ENCODE measurements at places on chromosomes 6 and 20.

- DNase-seq = no peak
Measured at GRCh38 chr20:9330151-9330550, 184.2 kb upstream of the LAMP5 start.

DNA sequence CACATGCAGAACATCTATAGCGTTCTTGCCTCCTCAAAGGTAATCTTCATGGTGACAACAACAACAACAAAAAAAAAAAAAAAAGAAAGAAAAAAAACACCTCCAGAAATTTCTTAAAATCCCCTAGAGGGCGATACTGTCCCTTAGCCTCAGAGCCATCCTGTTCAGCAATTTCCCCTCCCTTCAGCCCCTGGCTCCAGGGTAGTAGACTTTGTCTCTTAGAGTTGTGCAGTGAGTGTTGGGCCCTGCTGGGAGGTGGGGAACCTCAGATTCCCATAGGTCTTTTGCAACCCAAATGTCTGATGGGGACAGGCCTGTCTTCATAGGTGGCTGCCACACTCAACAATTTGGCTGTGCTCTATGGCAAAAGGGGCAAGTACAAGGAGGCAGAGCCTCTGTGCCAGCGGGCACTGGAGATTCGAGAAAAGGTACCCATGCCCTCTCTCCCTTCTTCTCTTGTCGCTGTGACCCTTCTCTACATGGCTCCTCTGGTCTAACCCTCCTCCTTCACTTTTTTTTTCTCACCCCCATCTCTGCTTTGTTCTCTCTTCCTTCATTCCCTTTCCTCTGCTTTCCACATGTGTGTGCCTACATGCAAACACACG, 6.0 kb upstream of the PTK7 start:
- no peak for DNase-seq

- no peak for DNase-seq
Measured at GRCh38 chr20:36350439-36350838, 44.3 kb downstream of the DLGAP4 start.

GRCh38 chr6:54415517-54415916, 107.3 kb downstream of the TINAG start:
- no peak for DNase-seq

DNA sequence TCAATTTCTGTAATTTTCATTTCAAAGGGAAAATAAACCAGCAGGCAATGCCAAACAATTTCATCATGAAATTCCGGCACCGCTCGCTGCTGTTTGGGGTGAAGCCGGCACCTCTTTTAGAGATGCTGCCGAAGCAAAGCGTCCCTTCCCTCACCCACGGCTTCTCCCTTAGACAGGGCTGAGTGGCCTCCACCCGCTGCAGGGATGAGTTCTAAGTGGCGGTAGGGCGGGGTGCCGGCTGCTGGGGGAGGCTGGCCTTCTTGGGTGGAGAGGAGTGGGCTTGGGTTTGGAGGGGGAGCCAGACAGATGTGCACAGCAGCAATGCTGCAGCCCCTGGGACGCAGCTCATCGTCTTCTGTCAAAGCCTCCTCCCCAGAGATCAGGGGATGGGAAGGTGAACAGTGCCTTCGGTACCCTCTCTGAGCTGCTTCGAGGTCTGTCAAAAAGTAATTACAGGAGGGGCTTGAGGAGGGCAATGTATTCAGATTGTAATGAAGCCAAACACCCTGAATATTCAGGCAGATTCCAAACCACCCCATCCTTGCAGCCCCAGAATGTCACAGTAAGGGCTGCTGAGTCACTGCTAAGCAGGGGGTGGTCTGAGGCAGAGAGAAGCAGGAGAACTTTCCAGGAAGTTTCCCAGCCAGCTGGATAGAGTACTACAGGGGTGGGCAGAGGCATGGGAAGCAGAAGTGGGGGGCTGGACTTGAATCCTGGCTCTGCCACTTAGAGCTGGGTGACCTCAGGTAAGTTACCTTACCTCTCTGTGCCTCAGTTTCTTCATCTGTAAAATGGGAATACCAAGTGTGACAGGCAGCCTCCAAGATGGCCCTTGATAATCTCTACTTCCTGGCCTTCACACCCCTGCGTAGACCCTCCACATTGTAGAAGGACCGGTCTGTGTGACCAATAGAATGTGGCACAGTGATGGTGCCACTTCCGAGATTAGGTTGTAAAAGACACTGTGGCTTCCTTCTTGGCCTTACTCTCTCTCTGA, 96.6 kb downstream of the SULF2 start:
- no peak for DNase-seq

GRCh38 chr20:32116079-32116521, 6.6 kb downstream of the TM9SF4 start:
- no peak for DNase-seq

DNA sequence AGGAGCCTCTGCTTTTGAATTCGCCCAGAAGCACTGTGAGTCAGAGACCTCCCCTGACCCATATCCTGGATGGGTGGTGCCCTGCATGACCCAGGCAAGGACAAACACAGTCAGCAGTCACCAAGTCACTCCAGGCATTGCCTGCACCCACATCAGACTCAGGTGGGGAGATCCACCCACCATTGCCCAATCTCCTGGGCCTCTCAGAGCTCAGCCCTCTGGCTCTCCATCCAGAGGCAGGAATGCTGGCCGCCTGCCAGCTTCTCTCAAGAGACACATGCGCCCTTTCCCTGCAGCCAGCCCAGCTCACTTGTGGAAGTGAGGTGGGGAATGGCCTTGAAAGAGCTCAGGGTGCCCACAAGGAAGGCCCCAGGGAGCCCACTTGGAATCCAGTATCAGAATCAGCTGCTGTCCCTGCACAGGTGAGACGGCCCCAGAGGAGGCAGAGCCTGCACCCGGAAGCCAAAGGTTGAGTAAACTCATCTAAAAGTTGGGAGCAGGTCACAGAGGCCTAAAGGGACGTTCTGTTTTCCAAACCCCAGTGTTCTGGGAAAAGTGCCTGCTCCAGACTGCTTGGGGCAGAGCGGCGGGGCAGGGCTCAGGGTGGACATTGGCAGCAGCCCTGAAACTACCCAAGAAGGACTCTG, 129.8 kb downstream of the PREX1 start:
- DNase-seq = peak; percentile 46

DNA sequence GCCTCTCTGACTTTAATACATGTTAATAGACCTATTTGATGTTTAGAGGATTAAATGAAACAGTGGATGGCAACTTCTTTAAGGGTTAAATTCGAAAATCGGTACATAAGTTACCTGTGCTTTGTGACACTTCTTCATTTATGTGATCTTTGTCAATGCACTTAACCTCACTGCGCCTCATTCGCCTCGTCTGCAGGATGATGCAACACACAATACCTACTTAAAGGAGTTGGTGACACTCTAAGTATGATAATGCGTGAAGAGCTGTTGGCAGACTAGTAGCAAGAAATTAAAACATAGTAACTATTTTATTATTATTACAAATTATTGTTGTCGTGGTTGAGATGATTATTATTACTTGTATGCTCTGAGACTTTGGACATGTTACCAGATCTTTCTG, 92.8 kb downstream of the TSHZ2 start:
- DNase-seq = no peak

DNA sequence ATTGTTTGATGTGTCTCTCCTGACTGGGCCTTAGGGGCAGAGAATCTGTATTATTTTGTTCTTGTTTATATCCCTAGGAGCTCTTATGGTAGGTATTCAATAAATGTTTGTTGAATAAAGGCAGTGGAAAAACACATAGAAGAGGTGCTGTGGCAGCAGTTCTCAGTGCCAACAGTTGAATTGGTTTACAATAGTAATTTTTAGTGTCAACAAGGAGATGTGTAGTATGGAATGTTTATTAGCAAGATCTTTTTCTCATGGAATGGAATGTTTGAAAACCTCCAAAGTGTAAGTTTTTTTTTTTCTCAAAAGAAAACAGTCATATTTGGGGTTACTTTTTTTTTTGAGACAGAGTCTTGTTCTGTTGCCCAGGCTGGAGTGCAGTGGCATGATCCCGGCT, 28.0 kb downstream of the ASXL1 start:
- no peak for DNase-seq

DNA sequence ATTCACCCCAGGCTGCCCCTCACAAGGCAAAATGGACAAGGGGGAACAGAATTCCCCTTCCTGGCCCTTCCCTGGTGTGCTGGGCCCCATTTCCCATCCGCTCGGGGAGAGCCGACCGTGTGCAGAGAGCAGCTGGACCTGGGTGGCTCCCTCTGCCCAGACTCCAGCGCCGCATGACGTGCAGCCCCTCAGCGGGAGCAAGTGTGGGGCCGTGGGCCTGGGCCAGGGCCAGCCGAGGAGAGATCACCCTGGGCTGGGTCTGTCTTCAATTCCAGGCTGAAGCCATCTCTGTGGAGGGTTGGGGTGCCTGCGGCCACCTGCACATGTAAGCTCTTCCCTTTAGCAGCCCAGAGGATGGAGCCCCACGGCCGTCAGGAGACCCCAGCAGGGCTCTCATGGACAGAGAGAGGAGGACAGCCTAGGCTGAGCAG, 241.8 kb downstream of the TTLL2 start:
- no peak for DNase-seq

DNA sequence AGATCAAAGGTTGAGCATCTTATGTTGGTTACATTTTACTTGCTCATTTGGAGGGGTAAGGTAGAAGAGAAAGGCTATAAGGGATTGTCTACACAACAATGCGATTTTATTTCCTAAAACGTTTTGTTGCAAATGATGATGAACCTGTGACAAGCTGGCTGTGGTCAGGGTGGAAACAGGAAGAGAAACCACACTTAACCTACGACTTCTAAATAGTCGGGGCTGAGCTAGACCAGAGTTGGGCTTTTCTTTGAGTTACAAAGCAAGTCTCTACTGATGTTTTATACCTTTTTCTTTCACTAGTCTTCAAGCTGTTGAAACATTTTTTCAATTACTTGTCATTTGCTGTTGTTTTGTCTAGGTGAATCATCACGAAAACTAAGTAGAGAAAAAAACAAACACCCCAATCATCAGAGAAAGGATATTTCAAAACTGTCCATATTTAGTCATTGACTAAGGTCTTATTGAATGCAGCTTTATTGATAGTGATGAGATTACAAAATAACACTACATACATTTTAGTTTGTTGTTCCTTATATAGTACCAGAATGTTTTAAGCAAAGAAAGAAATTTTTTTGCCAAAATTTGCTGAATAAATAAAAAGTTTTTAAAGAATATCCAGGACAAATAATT, 18.0 kb downstream of the KLHL31 start:
- no peak for DNase-seq

DNA sequence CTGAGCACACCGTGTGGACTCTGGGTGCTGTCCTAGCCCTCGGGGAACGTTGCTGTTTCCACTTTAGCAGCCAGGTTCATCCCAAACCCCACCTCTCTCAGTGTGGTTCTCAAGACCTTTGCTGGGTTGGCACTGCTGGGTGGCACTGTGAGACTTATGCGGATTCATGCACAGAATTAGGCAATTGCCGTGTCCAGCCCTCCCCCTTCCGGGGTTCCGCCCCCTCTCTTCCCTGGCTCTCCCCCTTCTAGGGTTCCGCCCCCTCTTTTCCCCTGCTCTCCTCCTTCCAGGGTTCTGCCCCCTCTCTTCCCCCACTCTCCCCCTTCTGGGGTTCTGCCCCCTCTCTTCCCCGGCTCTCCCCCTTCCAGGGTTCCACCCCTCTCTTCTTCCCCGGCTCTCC, 39.8 kb upstream of the SLCO4A1 start:
- DNase-seq = no peak

GRCh38 chr20:16616317-16616716, 43.1 kb upstream of the KIF16B start:
- DNase-seq = no peak

DNA sequence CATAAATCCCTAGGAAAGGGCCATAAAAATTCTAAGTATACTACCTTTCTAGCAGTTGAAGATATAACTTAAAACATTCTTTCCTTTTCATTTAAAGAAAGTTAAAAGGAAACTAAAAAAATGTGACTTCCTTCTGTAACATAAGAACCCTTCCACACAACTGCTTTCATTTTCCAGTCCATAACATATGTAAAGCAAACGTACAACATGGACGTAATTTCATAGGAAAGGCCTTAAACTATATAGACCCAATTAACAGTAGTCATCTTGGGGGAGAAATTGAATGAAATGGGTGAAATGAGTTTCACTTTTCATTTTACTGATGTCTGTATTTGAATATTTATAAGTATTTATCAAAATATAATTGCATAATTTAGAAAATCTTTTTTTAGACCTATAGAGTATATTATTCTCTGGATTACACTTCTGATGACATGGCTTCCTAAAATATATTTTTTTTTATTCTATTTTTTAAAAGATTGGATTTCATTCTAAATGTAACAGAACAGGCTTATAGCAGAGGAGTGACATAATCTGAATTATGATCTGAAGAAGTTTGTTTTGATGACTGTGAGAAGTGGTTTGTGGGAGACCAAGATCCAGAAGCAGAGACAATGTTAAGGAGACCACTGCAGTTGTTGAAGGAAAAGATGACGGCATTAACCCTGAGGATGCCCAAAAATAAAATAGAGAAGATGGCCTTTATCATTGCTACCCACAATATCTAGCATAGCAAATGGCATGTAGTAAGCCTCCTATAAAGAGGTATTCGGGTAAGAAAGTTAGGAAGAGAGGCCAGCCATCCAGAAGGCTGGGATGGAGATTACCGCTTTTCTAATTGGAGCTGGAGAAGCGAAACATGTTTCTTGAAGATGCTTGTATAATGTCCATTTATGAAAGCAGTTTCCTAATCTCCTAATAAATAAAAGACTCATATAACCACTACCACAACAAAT, 260.4 kb downstream of the PTPRK start:
- no peak for DNase-seq

DNA sequence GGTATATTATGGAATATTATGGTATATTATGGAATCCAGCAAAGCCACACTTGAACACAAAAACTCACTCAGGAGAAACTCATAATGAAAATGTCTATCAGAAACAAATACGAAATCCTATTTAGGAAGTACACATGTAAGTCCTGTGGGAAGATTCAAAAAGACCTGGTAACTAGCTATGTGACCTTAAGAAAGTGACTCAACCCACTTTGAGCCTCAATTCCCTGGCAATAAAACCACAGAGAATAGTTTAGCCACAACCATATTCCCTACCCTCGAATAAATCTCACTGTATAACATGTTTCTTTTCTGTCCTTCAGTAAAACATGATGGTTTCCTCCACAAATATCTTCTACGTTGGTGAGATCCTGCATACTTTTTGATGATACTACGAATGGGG, 56.4 kb downstream of the ZMYND8 start:
- no peak for DNase-seq

- no peak for DNase-seq
Measured at GRCh38 chr20:23232219-23232581, 118.4 kb upstream of the NXT1 start.

- DNase-seq = no peak
Measured at GRCh38 chr6:53178837-53179432, 30.3 kb upstream of the GCM1 start.

GRCh38 chr20:47857569-47858464, 72.5 kb upstream of the SULF2 start:
- no peak for DNase-seq

GRCh38 chr6:37399795-37400490, 33.1 kb upstream of the CMTR1 start:
- DNase-seq = no peak

Data from retinal pigment epithelial cell (primary cell).